ENCODE measurements at places on chromosomes 12 and 14.

DNA sequence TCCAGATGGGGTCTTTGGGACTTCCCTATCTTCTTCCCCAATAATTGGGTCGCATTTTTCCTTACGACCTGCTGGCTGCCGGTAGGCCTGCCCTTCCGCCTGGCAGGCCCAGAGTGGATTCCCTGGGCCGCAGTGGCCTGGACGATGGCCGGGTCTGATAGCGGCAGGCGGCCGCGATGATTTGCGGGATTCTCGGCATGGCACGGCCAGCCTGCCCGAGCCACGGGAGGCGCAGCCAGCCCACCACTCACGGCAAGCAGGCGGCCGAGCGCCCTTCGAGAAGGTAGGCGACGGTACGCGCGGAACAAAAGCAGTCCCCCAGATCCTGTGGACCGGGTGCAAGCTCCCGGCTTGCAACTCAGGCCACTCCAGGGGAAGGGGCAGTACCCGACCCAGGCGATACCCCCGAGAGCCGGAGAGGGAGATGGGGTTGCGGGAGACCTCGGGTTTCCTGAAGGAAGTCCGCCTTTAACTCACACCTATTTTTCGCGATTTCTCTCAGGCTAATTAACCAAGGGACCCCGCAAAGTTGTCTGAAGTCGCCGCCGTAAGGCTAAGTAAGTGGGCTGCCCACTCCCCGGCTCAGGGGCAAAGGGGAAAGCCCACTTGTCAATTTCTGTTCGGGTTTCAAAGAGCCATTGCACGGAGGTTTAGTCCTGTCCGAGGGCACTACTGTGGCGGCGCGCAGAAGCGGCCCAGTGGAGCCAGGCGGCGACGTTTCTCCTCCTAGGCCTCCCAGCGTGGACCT lies 1.4 kb upstream of the GSC start:
- no peak for DNase-seq

- no peak for DNase-seq
Observed at GRCh38 chr12:12542964-12543363, 19.7 kb downstream of the DUSP16 start.

GRCh38 chr14:36519431-36520321 lies at the start of gene NKX2-1:
Gene NKX2-1 (minus strand): TSS chr14:36520232. CDS start chr14:36520129, 103 bp downstream.
- no peak for DNase-seq

DNA sequence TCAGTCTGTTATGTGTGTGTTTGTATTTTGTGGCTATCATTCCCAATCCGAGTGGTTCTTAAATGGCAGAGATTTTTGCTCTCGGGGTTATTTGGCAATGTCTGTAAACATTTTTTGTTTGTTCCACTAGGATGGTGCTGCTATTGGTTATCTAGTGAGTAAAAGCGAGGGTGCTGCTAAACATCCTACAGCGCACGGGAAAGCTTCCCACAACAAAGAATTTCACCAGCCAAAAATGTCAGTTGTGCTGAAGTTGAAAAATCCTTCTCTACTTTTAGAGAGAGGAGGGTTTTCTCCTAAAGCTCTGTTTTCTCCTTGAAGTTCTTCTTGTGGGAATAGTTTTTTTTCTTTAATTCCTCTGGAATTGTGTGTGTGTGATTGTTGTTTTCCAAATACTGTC lies 2.4 kb downstream of the EXD2 start:
- DNase-seq: no peak

- DNase-seq: no peak
Observed at GRCh38 chr14:79562185-79562584, 649.1 kb downstream of the DIO2 start.

DNA sequence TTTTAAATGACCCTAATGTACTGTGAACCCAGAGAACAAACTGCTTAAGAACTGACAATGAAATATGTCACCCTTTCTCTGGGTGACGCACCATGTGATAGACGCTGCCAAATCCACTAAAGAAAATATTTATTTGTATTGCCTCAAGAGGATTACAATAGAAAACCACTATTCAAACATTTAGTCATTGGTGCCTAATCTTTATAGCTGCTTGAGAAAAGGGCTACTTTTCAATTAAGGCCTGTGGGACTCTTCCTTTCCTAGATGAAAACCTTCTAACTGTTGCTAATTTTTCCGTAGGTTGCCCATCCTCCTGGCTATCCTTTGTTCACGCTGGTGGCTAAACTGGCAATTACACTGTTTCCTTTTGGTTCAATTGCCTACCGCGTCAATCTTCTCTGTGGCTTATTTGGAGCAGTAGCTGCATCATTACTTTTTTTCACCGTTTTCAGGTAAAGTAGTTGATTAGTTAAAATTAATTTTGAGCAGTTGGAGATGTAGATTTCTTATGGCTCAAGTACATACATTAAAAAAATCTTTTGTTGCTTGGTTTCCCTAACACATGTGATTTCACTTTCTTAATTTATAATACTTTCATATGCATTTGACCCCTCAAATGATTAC lies 6.0 kb downstream of the TMEM260 start:
- no peak for DNase-seq

DNA sequence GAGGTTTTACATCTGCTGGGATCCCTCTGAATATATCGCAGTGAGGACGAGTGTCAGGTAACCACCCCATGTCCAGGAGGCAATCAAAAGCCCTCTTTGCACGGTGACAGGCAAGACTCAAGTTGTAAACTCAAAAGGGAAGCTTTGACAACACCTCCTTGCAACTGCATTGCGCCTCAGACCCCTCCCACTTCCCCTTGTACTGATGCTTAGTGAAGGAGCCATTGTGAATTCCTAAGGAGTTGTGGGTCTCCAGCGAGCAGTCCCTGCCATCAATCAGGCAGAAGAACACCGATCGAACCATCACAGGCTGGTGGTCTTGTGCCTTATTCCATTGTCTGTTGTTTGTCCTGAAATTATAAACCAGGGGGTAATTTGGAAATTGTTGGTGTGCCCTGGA lies 112.6 kb downstream of the CCDC60 start:
- no peak for DNase-seq

DNA sequence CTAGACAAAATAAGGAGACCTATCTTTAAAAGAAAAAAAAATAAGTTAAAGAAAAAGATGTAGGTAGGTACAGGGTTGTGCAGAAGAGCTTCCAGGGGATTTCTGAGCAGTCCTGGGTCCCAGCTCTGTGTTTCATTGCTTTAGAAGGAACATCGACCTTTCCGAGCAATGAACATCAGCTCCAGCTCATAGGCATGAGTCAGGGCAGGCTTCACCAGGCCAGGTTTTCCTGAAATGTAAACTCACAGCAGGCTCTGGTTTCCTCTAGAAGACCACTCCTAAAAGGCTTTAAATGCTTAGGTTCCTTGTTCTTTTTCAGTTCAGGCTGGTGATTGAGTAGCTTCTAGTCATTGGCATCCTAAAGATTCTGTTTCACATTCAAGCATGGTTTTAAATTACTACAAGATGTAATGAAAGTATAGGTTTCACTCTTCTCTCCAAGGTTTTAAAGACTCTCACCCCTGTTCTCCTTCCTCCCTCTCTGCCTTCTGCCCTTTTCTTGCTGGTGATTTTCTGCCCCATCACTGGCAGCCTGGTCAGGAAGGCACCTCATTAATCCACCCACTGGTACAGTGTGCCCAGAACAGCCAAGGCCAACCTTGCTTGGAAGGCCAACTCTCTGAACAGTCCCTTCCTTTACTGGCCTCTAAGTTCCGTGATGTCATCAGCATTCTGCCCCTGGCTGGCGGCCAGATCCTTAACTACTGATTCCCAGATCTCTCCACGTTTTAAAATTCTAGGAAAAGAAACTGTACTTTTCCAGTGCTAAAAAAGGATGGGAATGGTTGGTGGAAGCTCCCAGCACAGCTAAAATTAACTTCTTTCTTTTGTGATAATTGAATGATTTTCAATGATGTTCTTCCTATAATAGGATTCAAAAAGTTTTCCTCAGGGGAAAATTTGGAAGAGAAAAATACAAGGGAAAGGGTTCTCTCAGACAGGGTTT lies 109.4 kb upstream of the HIF1A start:
- DNase-seq: peak; percentile 74

DNA sequence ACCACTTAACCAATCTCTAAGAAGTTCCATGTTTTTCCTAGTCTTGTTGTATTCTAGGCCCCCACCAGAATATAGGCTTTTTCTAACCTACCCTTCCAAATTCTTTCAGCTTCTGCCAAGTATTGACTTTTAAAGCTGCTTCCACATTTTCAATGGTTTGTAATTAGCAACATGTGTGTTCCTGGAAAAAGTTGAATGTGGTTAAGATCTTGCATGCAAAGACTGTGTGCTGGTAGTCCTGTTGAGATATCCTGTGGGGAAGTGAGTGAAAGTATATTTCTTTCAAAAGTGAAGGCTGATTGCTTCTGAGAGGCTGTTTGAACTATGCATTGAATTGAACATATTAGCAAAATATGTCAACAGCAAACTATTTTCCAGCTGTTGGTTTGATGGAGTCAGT lies 646 bp upstream of the OR6C4 start:
- no peak for DNase-seq

DNA sequence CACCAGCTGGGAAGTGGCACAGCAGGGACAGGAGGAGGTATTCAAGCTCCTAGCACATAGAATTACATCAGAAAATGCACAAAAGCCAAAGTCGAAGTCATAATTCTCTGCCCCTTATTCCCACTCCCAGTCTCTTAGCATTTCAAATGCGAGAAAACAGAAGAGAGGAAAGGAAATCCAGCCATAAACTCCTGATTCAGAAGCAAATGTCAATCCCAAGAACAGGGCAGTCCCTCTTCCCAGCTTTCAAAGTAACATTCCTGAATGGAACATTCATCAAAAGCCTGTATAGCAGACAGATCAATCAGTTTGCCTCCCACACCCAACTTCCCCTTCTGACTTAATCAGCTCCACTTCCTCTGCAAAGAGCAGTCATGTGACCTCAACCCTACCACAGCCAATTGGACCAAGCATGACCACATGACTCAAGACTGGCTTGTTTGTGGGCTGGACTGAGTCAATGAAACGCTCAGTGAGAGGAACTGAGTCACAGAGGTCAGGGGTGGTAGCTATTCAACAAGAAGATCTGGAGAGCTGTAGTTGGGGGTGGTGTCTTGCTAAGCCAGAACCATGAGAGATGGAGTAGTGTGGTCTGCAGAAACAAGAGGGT lies 41.4 kb upstream of the TUNAR start:
- no peak for DNase-seq

DNA sequence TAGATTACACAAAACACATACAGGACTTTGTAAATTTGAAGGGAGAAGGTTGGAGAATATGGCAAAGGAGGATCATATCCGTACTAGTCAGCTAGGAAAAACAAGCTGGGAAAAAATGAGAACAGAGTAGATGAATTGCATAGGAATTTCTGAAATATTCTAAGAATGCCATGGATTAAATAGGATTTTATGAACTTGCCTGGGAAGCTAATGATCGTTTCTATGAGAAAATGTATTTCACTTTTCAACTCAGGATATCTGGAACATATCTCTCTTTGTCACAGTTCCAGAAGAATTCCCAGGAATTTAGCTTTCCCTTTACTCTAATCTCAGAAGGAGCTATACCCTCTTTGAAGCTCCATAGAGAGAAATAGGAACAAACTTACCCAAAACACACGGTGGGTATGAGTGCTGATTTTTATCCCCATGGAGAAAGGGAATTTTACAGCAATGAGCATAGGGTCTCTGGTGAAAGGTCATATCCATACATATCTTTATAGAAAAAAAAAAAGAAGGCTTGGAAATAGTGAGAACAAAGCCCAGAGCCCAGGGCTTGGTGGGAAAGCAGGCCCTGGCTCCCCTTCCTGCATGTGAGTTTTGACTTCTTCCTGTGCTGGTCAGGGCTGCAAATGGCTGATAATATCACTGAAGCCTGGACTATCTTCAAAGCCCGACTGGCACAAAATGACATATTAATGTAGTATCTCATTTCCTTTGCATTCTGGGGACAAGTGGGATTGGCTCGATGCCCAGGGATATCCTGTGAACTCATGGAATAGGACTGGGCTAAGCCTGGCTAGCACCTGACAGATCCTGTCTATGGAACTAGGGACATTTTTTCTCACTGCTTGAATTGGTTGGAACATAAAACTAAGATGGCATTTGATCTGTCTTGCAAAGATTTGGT lies 136.3 kb downstream of the AEBP2 start:
- DNase-seq: peak; percentile 100

GRCh38 chr14:73773441-73774240 lies 59.5 kb upstream of the PNMA1 start:
- no peak for DNase-seq

DNA sequence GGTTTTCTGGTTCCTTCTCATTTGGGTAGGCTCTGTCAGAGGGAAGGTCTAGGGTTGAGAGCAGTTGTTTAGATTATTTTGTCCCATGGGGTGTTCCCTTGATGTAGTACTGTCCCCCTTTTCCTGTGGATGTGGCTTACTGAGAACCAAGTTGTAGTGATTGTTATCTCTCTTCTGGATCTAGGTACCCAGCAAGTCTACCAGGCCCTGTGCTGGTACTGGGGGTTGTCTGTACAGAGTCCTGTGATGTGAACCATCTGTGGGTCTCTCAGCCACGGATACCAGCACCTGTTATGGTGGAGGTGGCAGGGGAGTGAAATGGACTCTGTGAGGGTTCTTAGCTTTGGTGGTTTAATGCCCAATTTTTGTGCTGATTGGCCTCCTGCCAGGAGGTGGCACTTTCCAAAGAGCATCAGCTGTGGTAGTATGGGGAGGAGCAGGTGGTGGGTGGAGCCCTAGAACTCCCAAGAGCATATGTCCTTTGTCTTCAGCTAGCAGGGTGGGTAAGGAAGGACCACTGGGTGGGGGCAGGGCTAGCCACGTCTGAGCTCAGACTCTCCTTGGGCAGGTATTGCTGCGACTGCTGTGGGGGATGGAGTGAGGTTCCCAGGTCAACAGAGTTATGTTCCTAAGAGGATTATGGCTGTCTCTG lies 179.3 kb upstream of the BTG1 start:
- no peak for DNase-seq

DNA sequence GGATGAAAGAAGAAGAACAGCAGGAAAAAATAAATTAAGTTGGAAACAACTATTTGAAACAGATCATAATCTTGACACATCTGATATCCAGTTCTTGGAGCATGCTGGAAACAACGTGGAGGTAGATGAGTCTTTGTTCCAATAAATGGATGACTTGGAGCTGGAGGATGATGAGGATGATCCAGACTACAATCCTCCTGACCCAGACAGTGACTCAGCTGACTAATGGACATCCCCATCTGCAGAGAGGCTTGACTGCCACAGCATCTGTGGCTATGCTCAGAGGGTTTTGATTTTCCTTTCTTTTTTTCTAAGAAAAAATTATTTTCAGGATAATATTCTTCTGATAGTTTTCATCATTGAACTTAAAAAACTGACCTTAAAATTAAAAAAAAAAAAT lies 6.2 kb upstream of the ZDHHC17 start:
- no peak for DNase-seq

- no peak for DNase-seq
Observed at GRCh38 chr14:84555493-84555892, 974.5 kb upstream of the FLRT2 start.

DNA sequence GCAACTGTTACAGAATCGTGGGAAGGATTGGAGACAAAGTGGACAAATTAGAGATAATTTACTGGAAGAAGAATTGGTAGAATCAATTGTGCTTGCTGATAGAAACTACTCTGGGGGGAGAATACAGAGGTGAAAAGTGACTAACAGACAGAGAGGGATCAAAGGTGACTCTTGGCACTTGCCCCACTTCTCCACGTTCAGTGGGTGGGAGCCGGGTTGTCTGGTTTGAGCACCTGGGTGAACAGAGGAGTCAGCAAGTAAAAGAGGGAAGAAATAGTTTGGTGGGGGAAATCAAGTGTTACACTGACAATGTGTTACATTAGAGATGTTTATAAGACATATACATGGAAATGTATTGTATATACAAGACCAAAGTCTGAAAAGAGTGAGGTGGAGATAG lies 69.1 kb downstream of the PPP2R5E start:
- no peak for DNase-seq
